ENCODE measurements at places on chromosomes 4 and X.

- no peak for DNase-seq
Measured at GRCh38 chr4:73821325-73821724, 15.2 kb upstream of the CXCL6 start.

- no peak for DNase-seq
Measured at GRCh38 chr4:108425988-108426387, 194.4 kb upstream of the RPL34 start.

DNA sequence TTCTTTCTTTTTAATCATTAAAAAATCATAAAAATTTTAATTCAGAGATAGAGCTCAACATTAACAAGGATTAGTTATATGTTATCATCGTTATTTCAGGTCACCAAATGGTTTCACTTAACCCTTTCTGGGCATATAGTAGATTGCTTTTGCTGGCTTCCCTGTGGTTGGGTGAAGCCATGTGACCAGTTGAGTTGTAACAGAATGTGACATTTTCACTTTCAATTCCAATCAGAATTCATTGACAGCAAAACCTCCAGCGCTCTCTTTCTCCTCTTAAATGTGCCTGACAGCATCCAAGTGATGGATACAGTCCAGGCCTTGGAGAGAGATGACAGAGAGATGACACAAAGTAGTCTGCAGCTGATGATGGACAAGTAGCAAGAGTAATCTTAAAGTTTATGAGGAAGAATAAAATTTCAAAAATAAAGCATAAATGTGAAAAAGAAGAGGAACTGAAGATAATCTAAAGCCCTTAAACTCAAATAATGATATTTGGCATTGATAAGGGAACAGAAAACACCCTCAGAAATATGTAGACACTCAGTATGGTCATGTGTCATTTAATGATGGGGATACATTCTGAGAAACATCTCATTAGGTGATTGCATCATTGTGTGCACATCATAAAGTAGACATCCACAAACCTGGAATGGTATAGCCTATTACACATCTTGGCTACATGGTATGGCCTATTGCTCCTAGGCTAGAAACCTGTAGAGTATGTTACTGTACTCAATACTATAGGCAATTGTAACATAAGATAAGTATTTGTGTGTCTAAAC is 92.3 kb upstream of the QRFPR start:
- DNase-seq, result no peak

GRCh38 chrX:124338733-124339514 is 6.5 kb downstream of the TEX13D start:
- DNase-seq, result no peak

DNA sequence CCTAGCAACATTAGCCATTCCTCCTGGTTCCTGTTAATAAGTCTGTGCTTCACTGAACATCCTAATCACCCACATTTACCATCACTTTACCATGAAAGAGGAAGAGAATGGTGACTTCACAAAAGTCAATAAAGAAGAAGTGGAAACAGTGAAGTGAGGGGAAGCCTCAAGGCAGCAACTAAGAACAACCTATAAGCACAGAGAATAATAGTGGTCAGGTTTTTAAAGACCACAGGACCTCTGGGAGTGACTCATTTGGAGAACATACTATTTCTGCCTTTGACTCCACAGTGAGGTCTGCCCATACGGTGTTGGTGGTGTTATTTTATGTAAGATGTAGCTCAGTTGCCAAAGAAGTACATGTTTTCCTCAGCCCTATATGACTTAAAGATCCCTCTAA is 86.0 kb upstream of the TET2 start:
- peak; percentile 51 for DNase-seq

DNA sequence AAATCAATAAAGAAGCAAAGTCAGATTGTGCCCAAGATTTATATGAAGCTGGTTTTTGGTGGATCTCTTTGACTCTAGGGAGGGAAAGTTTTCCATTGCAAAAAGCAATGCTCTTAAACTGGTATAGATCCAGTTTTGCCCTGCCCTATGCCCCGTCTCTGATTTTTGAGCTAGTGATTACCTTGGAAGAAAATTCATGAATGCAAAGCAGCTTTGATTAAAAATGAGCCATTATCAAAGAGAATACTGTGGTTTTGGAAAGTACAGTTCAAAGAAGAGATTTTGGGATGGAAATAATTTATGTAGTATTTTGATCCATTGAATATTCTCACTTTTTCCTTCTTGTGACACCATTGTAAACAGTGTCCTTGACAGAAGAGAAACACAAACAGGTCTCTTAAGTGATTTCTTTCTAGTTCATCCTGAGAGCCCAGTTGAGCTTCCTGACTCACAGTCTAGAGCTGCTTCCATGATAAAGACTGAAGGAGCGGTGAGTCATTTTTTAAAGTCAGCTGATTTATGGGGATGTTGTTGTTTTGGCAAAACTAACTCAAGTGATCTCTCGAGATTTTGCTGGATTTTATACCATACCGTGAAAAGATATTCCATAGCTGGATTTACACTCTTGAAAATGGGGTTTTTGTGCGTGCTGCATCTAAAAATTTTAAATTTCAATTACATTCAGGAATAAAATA is 76.7 kb downstream of the AFF1 start:
- no peak for DNase-seq

GRCh38 chrX:20664774-20665173 is 398.1 kb upstream of the RPS6KA3 start:
- no peak for DNase-seq

- DNase-seq, result no peak
Measured at GRCh38 chr4:145564540-145564939, 54.6 kb upstream of the MMAA start.

DNA sequence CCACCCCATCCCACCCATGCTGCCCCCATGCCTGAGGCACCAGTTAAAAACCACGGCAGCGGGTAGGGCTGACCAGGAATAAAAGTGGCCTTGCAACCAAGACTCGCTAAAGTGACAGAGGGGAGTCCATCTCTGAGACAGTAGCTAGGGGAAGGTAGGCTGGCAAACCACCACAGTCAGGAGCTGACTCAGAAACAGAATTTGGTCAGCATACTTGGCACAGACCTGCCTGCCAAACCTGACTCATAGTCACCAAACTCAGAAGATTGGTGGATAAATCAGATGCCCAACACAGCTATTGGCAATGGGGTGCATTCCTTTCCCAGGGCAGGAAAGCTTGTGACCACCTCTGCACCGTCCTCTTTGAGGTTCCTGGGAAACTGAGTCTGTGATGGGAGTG is 193.8 kb downstream of the BCOR start:
- no peak for DNase-seq

DNA sequence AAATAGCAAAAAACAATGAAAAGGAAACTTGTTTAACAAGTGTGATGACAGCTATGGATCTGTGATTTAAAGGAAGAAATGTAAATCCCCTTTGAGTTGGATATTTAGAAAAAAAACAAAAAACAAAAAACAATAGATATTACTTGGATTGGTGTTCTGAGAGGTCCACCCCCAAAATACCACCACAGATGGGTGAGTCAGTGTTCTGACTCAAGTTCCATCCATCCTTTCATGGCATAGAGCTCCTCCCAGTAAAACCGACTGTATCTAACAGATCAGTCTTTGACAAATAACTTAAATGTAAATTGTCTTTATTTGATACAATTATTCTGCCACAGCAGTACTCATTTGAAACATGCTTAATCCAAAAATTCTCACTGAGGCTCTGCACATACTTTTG is 27.4 kb downstream of the TMPRSS11B start:
- no peak for DNase-seq

- no peak for DNase-seq
Measured at GRCh38 chr4:109412776-109413175, 20.8 kb upstream of the SEC24B start.

DNA sequence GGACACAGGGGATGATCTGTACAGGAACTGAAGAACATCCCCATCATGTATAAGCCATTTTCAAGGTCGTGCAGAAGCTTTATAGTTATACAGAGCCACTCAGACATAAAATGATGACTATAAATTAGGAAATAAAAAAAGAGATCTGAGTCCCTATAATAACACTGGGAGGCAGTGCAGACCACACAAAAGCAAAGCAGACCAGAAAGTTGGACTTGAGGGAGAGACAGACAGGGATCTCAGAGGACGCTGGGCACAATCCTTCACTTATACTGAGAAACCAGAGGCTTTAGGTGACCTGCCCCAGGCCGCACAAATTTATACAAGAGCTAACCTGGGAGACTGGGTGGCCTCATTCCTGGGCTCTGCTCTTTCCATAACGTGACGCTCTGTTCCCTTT is 70.5 kb downstream of the HADH start:
- peak; percentile 33 for DNase-seq

All from globus pallidus (tissue), 1 donor.